ENCODE measurements at places on chromosomes 6 and 20.
A peak's percentile ranks its signal among the peaks of the same experiment; 100 is the strongest.

DNA sequence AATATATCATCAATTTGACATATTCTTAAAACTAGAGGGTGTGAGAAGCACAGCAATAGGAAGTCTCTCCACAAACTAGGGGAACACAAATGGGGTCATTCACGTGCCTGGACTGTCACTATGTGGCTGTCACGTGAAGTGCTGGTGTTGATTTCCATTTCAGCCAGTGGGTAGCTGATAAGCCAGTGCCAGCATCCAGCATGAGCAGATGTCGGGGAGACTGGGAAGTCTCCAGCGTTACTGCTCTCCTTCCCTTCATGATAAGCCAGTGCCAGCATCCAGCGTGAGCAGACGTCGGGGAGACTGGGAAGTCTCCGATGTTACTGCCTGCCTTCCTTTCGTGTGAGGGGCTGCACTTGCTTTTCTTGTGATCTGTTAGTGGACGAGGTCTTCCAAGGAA lies 5.6 kb upstream of the SLC17A9 start:
- no peak for DNase-seq

DNA sequence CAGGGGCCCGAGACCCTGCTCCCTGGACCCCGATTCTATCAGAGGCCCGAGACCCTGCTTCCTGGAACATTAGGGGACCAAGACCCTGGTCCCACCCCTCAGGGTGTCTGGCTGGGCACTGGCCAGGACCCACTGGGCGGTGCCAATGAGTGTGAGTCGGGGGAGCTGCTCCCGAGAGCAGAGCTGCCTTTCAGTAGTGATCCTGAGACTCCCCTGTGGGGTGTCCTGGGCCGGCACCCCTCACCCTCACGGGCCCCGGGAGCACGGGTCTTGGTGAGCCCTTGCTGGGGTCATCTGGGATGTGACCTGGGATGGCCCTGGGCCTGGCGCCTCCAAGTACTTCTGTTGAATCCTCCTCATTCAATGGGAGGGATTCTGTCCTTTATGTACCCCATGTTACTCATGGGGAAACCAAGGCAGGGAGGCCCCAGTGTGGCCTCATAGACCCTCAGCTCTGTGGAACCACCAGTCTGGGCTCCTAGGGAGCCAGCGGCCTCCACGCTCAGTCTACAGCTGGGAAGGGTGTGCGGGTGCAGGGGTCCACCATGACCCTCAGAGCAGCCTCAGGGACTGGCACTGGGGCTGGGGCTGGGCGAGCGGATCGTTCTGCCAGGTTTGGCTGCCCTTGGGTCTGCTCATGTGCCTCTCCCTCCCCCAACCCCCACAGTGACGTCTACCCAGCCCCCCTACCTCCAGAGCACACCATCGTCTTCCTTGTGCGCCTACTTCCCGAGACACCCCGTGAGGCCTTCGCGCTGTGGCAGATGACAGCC lies 25.6 kb downstream of the COL20A1 start:
- no peak for DNase-seq

GRCh38 chr6:29947077-29947980 lies 5.0 kb downstream of the HLA-A start:
- no peak for DNase-seq

- DNase-seq: no peak
Measured at GRCh38 chr6:93624408-93624807, 205.0 kb upstream of the EPHA7 start.

DNA sequence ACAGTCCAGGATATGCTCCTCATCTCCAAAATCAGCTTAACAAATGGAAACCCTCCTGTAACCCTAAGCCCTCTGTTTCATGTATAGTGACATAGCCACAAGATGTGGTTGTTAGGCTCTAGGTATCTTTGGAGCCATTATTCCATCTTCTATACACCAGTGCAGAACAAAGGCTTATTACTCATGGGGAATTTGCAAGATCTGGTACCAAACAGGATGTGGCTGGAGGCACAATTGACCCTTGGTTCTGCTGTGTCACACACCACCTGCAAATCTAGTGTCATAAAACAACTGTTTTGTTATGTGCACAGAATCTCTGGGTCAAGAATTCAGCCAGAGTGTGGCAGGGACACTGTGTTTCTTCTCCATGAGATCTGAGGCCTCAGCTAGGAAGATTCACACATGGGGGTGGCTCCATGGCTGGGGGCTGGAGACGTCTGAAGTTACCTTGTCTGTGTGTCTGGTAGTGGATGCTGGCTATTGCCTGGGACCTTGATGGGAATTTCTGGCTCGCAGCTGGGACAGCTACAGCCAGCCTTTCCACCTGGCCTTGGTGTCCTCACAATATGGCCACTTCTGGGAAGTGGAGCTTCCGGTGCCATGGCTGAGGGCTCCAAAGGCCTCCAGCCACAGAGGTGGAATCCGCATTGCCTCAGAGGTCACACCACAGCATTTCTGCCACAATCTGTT lies 369.9 kb downstream of the CDH26 start:
- DNase-seq: no peak

DNA sequence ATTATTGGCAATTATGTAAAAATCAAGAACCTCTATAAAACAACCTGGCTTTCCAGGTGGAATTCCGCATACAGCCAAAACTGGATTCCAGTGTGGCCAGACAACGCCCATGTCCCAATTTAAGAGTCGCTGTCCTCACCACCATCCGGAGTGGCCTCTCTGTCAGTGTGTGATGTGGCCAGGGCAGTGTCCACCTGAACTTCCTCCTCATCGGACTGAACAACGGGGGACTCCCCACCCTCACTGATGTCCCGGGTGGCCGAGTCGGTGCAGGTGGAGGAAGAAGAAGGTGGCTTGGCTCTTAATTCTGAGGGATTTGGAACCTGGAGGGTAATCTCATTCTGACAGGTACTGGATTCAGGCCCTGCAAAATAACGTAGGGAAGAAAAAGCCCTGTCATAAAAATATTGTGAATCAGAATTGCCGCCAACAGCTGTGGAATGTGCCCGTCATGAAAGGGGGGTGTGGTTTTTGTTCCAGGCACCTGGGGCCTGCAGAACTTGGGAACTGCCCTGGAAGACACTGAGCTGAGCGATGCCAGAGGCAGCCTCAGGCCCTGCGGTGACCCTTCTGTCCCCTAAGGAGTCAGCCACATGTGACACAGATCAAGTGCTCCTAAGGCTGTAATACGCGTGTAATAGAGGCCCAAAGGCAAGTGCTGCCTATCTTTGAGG lies 139.8 kb downstream of the DTNBP1 start:
- DNase-seq: no peak

- DNase-seq: no peak
Measured at GRCh38 chr6:134908906-134909516, 40.9 kb downstream of the ALDH8A1 start.

- no peak for DNase-seq
Measured at GRCh38 chr6:145841668-145842067, 27.1 kb upstream of the FBXO30 start.

DNA sequence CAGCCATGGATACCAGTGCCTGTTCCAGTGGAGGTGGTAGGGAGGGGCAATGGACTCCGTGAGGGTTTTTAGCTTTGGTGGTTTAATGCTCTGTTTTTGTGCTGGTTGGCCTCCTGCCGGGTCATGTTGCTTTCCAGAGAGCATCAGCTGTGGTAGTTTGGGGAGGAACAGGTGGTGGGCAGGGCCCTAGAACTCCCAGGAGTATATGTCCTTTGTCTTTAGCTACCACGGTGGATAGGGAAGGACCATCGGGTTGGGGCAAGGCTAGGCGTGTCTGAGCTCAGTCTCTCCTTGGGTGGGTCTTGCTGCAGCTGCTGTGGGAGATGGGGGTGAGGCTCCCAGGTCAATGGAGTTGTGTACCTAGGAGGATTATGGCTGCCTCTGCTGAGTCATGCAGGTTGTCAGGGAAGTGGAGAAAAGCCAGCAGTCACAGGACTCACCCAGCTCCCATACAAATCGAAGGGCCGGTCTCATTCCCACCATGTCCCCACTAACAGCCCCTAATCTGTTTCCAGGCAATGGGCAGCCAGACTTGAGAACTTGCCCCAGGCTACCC lies 38.9 kb downstream of the MRAP2 start:
- DNase-seq: no peak

DNA sequence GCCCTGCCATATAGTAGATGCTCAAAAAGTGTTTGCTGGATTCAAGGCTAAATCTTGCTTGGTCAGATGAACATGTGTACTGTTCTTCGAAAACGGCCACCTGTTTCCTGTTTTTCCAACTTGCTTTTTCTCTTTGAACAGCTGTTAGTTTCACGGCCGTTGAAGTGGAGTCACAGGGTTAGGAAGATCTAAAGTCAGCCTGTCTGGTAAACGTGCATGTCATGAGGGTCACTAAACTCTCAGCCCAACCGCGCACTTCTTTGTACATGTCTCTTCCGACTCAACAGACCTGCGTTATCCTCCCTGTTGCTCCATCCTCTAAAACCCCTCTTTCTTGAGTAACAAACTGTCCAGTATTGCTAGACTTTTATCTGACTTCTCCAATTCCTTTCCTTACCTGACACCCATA lies 93.2 kb upstream of the MAN1A1 start:
- no peak for DNase-seq

- DNase-seq: no peak
Measured at GRCh38 chr6:46757214-46757596, 10.5 kb downstream of the ANKRD66 start.

- DNase-seq: no peak
Measured at GRCh38 chr6:17494919-17495318, 101.5 kb downstream of the CAP2 start.

GRCh38 chr6:33168284-33168601 lies 24.0 kb downstream of the COL11A2 start:
- DNase-seq: no peak

DNA sequence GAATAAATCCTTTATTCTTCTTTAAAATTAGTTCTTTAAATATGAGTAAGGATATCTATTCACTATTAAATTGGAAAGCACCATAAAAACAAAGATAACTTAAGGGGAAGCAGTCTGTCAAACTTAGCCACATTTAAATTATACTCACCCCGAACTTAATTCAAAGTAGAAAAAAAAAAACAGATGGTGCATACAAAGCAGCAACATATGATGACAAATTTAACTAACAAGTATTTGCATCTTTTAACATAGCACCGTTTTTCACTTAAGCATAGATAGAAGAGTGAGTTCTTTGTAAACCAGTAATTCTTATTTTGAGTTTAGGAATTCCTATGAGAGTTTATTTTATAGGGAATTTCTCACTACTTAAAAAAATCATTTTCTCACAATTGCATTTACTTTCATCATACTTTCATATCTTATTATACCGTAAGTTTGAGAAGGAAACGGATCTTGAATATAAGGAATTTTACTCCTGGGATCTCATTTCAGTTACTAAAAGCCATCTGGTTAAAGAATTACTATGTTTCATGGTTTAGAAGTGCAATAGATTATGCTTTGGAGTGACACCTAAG lies 828.2 kb upstream of the MAP3K7 start:
- DNase-seq: no peak

DNA sequence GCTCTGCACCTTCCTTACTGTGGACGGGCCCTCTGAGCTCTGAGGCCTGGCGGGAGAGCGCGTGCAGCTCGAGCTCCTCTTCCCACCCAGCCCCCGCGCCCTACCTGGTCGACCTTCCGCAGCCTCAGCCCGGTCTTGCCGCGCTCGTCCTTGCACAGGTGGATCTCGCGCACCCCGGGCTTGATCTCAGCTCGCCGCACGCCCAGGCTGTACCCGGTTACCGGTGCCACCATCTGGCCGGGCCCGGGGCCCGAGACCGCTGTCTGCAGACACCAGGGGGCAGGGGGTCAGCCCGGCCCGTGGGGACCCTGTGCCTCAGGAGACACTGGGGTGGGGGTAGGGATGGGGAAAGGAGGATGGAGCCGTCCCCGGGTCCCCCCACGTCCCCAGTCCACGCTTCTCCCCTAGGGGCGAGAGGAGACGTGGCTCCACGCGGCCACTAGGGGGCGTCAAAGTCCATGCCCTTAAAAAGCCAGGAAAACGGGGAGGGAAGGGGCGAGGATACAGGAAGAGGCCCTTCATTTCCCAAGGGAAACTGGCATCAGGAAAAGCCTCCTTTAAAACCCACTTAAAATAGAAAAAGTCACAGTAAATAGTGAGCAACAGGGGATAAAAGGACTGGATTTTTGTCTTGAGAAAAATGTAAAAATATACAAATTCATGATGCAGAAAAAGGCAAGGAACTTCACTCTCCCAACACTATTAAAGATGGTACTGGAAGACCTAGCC lies 15.5 kb downstream of the SDCBP2 start:
- DNase-seq: peak; percentile 47

DNA sequence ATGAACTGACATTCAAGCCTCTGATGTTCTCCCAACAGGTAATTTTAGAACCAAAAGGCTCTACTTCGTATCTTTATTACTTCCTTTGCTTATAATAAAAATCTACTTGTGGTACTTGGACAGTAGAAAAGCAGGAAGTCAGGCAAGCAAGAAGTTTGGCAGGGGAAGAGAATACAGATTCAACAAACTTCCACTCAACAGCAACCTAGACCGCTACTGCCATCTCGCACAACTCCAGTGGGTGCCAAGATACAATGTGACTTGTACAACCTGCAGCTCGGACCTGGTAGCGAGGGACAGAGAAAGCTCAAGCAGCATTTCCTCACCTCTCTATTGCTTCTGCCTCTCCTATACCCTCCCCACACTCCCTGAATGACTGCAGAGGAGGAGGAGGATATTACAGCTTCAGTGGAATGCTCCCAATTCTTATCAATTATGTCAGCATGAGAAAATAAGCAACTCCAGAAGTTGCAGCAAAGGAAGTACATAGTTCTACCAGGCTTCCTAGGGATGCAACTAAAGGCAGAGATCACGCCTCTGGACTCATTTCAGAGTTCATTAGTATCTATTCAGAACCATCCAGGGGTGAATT lies 76.5 kb downstream of the MBOAT1 start:
- DNase-seq: no peak

DNA sequence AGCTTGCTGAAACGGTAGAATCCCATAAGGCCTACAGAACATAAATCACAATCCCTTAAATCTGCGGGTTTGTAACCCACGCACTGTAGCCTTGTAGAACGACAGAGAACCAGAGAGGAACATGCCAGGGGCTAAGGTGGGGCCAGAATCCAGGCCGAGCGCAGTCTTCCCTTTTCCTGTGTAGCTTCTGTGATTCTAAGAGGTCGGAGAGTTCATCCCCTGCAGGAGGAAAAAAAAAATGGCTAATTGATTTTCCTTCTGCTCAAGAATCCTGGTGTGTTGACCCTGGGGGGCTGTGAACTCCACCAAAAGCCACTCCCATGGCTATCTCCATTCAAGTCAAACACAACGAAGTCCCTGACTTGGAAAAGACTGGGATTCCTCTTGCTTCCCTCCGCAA lies 96.3 kb downstream of the SPTLC3 start:
- DNase-seq: no peak

DNA sequence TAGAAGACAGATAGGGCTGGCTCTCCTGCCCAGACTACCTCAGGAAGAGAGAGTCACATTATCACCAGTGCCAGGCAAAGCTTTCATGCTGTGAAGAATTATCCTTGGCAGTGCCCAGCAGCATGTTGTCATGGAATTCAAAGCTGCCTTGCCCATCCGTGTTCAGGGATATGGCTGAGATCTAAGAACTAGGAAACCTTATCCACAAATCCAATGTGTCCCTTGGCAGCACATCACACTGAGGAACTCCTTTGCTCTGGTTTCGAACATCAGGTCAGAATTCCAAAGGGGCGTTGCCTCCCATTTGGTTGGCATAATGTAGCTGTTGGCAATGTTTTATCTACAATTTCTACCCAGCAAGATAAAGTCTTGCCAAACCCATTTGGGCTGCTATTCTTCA lies 52.7 kb downstream of the ADGRF1 start:
- DNase-seq: no peak

GRCh38 chr6:148463671-148464070 lies 121.0 kb downstream of the SASH1 start:
- no peak for DNase-seq

- no peak for DNase-seq
Measured at GRCh38 chr6:152575161-152575560, 62.0 kb downstream of the SYNE1 start.

GRCh38 chr6:16769131-16769985 lies 8.1 kb upstream of the ATXN1 start:
- DNase-seq: peak; percentile 86

GRCh38 chr20:14838663-14839628 lies 501.5 kb upstream of the FLRT3 start:
- no peak for DNase-seq

All from CD4-positive, alpha-beta T cell treated with Interleukin-4 for 4 hours (primary cell).